ENCODE measurements at places on chromosomes 3 and 15.

DNA sequence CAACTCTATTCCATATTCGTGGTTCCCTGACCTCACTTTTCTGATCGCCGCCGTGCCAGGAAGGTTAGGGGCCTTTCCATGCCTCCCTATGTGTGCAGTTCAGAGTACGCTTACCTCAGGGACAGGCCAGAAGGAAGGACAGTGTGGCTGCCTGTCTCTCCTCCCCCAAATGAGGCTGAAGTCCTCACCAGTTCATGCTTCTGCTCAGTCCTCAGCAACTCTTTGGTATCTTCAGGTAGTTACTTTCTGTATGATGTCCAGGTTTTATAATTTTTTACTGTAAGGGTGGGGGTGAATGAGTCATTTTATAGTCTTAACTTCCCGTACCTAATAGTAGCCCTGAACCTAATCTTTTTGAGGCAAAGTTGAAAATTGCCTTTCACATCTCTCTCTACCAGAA, 98.7 kb downstream of the VPS8 start:
- no peak for DNase-seq

DNA sequence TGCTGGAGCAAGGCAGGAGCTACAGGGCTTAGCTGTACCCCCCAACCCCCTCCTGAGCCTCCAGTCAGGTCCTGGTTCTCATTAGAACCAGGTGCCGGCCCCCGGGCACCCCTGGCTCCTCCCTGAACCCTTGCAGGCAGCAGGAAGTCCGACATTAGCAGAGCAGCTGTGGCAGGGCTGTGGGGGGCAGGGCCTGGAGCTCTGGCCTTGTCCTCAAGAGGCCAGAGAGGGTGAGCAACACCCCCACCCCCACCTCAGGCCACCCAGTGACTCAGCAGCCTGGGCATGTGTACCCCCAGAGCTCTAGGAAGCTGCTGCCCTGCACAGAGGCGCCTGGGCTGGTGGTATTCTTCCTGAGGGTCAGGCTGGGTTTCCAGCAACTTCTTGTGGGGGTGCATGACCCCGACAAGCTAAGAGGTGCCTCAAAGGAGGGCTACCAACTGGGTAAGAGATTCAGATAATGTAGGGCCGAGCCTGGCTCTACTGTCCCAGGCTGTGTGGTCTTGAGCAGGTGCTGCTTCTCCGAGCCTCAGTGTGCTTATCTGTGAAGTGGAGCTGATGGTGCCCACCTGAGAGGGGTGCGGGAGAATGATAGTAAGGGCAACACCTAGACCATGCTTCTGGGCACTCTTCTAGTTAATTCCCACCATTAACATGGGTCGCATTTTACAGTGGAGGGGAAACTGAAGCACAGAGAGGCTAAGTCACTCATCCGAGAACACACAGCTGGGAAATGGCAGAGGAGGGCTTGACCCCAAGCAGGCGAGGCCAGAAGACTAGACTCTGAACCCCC, 16.0 kb downstream of the H1-8 start:
- no peak for DNase-seq

GRCh38 chr3:160455846-160456245, 6.3 kb upstream of the TRIM59 start:
- DNase-seq: no peak

DNA sequence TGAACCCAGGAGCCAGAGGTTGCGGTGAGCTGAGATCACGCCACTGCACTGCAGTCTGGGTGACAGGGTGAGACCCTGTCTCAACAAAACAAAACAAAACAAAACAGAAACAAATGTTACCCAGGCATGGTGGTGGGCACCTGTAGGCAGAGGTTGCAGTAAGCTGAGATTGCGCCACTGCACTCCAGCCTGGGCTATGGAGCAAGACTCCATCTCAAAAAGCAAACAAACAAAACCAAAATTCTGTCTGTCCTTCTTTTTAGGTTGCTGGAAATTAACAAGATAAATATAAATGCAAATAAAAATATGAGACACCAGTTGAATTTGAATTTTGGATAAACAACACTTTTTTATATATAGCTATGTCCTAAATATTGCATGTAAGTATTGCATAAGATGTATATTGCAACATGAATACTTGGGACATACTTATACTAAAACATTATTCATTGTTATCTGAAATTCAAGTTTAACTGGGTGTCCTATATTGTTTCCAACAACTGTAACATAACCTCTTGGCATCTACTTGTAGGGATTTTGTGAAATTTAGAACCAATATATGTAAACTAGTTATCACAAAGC, 4.7 kb upstream of the CEP97 start:
- DNase-seq: no peak

GRCh38 chr3:186973702-186974101, 43.4 kb downstream of the ST6GAL1 start:
- DNase-seq: no peak

- DNase-seq: no peak
Observed at GRCh38 chr15:57218826-57219576, 157.3 kb upstream of the CGNL1 start.

DNA sequence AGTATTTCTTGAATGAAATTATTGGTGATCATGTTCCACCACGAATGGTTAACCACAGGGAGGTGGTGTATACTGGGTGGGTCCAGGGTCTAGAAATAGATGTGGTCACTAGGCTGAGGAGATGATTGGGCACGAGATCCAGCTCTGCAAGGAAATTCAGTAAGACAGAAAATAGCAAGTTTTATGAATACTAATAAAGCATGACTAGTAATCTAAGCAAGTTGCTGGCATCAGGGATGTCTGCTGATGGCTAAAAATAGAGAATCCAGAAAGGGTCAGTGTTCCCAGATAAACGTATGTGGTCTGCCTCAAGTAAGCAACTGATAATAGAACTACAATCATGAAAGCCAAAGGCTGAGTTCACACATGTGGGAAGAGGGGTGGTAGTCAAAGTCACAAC, 108.3 kb upstream of the FRMD4B start:
- no peak for DNase-seq

DNA sequence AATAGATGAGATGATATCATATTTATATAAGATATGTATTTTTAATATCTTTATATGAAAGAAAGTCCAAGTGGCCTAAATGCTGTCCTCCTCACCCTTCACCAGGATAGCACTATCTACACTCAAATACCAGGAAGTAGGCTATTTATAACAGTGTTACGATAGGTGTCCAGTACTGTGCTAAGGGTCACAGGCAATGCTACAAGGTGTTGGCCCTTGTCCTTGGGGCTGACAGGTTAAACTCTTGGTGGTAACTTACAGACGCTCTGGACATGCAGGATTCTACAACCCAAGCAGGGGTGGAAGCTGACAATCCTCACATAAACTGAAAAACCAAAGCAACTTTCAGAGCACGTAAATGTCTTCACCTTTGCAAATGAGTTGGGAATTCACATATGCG, 22.3 kb downstream of the NCEH1 start:
- DNase-seq: no peak

DNA sequence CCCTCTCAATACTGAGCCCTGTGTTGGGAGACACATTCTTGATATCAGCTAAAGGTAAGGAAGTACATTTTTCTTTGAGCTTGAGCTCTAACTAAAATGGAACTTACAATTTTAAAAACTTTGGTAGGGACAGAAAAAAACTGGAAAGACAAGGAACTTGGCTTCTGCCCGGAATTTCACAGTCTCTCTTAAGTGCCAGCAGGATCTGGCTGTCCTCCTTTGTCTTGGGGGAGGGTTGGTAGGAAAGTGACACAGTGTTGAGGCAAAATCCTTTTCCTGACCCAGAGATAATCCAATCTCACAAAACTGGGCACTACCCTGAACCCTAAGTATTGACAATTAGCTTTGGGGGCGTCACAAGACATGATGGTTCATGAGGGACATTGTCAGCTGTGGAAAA, 45.3 kb downstream of the ZPLD1 start:
- no peak for DNase-seq

DNA sequence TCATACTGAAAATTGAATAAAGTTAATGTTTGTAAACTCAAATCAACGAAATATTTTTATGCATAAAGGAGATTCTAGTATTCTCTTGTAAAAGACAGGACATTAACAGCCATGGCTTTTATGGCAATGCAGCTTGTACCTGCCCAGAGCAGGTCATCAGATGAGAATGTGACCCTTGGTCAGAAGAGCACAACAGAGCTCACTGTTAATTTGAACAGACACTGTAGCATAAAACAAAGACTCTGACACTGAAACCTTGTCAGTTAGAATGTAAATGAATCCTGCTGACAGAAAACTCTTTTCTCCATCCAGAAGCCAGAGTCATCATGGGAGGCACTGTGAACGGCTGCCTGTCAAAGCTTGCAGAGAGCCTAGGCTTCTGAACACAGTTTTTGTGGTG, 410.6 kb downstream of the RAP2B start:
- no peak for DNase-seq

DNA sequence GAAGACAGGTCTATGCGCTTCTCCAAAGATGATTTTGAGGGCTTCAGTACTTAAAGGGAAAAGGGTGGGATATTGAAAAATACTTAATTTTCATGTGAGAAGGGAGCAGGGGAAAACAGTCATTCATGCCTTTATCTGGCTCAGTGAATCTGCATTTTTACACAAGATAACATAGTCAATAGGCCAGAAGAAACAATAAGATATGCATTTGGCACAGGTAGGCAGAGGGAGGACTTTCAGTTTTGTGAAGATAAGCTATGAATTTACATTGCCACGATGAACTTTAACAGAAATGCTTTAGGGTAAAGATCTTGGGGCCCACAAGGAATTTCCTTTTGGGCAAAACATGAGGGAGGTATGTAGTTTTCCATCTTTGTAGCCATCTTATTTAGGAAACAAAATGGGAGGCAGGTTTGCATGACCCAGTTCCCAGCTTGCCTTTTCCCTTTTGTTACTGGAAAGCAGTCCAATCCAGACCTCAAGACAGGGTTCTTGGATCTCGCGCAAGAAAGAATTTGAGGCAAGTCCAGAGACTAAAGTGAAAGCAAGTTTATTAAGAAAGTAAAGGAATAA, 504.2 kb downstream of the IGSF11 start:
- no peak for DNase-seq

- no peak for DNase-seq
Observed at GRCh38 chr3:55719508-55719907, 232.4 kb upstream of the WNT5A start.

DNA sequence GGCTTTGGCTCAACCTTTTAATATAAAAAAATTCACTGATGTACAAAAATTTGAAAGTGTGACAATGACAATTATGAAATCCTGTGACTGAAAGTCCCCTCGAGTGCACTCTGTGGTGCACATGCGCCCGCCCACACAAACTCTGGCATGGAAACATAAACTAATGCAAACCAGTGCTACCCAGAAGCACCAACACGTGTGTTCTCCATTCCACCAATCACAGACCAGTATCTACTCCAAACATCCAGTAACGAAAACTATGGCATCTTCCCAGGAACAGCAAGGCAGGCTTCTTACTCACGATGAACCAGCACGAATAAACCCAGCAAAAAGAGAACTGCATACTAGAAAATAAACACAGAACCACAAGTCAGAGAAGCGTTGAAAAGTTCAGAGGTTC, 11.7 kb upstream of the NMB start:
- no peak for DNase-seq

DNA sequence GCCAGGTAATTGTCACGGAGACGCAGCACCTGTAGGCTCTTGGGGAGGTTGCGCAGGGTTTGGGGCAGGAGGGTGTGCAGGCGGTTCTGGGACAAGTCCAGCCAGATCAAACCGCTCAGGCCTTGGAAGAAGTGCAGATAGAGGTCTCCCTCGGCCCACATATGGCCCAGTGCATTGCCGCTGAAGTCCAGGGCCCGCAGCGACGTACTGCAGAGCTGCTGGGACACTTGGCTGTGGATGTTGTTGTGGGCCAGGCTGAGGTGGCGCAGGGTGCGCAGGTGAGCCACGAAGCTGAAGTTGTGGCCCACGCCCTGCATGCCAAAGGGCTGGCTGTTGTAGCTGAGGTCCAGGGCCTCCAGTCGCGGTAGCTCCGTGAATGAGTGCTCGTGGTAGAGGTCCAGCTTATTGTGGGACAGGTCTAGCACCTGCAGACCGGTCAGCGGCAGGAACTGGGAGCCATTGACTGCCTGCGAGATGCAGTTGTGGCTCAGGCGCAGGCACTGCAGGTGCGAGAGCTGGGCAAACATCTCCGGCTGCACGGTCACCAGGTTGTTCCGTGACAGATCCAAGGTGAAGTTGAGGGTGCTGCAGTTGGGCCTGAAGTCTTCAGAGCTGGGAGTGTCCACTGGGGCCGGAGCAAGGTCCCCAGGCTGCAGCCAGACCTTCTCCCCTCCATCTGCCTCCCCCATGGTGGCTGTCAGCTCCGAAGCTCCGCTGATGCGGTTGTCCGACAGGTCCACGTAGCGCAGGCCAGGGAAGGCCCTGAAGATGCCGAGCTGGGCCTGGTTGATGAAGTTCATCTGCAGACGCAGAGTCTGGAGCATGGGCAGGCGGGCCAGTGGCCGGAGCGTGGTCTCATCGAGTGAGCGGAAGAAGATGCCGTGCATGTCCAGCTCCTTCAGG, 2.9 kb downstream of the TLR9 start:
- DNase-seq: no peak

GRCh38 chr3:194907811-194908210, 222.1 kb downstream of the FAM43A start:
- no peak for DNase-seq

GRCh38 chr15:67175643-67176071, 78.8 kb downstream of the AAGAB start:
- DNase-seq: no peak

- no peak for DNase-seq
Observed at GRCh38 chr3:155963570-155963969, 93.1 kb downstream of the GMPS start.

DNA sequence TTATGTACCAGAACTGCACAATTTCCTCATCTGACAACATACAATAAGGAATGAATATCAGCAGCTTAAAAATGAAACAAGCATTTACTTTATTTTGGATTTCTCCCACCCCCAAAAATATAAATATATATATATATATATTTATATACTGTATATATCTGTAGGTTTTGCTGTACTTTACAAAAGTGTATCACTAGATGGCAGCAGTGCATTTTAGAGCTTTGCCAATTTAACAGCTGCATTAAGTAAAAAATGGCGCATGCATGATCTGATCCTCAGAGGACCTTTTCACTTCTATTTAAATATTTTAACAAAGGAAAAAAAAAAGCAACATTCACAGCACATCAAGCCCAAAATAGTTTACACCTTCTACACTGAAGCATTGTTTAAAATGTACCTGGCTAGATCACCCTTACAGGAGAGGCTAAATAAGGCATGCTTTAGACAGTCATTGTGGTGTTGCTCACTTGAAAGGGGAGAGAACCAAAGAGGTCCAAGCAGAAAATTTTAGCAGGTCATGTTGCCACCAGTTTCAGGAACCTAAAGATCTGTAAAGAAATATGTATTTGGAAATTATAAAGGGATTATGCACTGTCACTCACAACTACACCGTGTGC, 72.6 kb downstream of the NPTN start:
- DNase-seq: no peak
